Fibroblast of mammary gland (primary cell): ENCODE measurements at places on chromosomes 11 and 22.

DNA sequence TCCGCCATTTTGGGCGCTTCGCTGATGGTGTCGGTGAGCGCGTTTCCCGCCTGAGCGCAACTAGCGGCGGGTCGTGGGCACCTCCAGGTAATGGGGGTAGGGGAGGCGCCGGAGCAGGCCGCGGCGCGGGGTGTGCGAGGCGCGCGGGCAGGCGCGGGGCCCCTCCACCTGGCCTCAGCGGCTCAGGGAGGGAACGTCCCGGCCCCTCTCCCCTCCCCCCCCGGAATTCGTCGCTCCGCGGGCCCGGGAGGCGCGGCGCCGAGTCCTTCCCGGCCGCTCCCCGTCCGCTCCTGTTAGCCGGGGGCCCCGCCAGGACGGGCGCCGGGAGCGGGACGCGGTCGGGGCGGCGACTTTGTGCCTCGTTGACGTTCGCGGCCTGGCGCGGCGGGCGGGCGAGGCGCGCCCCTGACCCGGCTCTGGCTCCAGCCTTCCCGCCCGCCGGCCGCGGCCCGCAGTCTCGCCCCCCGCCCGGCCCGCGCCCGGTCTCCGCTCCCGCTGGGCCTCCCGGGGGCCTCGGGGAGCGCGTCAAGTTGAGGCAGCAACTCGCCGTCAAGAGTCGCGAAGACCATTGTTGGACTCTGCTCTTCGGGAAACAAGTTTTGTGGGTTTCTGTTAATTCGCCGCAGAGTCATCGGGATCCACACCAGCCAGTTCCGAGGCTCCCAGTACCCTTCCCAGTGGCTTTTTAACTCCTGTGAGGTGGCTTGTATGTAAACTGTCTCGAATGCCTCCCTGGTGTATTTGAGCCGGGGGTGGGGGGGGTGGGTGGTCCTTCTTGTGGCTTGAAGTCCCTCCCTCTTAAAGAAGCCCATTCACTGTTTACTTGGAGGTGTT lies at the start of gene PPP6R3:
PPP6R3 (plus strand) TSS at position 12 of the 834 bp plus-strand sequence. CDS start 76,913 bp downstream, outside the sequence.
- no peak for DNase-seq

- no peak for DNase-seq
Observed at GRCh38 chr22:39613549-39613921, 43.0 kb downstream of the CACNA1I start.

GRCh38 chr11:44579302-44579761 lies 13.9 kb downstream of the CD82 start:
- no peak for DNase-seq

DNA sequence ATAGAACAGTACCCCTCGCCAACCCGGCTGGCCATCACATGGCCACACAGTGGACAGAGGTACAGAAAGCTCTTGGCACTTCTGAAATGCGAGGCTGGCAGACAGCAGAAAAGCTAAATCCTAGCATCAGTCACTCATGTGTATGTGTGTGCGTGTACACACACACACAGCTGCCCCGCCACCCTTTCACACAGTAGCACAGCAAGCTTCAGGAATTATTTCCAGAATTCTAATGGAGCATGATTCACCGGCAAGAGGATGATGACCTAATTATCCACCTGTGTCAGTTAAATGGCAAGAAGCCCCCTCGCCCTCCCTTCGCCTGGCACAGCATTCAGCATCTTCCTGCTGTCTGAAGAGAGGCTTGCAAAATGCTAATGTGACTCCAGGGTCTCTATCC lies 336.0 kb downstream of the SHANK2 start:
- DNase-seq = no peak

DNA sequence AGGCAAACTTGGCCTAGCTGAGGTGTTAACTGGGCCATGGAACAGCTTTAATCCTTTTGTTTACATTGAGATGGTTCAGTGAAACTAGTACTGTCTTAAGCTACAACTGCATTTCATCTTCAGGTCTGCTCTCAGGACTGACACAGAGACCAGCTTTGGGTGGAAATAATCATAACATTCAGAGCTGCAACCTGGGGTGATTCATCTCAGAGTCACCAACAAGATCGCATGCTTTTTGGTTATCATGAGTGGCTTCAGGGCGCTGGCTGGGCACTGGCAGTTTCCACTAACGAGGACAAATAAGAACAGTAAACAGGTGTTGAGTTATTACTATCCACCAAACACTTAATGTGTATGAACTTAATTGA lies 60.9 kb upstream of the PAX6 start:
- DNase-seq = no peak

DNA sequence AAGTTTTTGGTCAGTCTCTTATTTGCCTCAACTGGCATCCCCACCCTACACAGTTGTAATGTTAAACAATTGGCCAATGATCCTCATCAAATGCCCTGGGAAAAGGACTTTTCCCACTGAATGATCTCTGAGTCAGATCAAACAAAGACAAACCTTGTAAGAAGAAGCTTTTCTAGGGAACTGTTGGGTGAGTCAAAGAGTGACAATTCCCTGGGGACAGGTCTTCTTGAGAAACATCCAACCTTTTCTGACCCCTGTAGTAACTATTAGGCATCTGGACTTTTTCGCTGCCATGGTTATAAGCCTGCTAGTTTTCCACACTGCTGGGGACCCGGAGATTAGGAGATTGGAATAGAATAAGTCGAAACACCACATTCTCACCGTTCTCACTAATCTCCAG lies 789.8 kb upstream of the API5 start:
- peak; percentile 68 for DNase-seq

GRCh38 chr11:57230791-57231538 lies 6.1 kb downstream of the APLNR start:
- peak; percentile 30 for DNase-seq

DNA sequence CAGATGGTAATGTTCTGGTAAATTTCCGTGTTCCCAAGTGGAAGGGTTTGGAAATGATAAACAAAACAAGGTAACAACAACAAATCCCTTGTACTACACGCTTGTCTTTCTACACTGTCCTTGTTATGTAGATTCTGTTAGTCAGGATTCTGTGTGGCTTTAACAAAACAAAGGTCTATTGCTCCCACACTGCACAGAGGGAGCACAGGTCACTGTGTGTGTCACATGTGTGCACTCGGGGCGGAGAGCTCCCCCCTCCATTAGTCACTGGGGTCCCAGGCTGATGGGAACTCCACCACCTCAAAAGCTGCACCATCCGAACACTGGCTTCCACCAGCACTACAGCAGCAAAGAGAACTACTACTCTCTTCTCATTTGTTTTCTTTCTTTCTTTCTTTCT lies 227.9 kb downstream of the NTM start:
- DNase-seq = no peak

DNA sequence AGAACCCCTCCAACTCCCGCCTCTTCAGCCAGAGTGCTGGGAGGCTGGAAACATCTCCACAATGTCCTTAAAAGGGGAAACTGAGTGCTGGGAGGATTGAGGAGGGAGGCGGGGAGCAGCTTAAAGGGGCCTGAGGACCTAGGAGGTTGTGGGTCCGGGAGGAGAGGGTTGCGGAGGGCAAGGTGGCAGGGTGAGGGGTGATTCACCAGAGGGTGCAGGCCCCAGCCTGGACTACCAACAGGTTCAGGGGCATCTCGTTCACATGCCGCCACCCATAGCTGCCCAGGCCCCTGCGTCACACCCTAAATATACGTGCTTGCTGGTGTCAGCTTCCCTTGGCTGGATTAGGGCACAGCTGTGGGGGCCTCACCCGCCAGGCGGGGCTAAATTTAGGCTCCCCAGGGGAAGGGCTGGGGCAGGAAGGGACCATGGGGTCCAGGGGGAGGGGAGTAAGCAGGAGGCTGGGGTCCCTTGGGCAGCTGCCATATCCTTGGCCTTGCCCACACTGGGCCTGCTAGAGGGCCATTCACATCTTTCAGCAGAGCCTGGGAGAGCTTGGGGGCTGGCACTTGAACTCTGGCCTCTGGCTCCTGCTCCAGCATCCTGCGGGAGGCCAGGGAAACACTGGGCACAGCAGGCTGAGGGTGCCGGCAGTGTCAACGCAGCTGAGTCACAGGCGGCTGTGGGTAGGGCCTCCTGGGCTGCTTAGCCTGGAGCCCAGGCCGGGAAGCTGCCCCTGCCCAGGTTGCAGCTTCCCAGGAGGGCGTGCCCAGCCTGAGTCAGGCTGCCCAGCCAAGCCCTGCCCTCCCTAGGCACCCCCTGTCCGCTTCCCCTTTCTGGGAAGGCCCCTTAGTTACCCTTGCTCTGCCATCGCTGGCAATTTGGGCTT lies 1.3 kb downstream of the EHBP1L1 start:
- peak; percentile 66 for DNase-seq

- no peak for DNase-seq
Observed at GRCh38 chr11:96275801-96276594, 67.0 kb downstream of the MAML2 start.

GRCh38 chr11:134230339-134230738 lies 5.9 kb downstream of the VPS26B start:
- DNase-seq = no peak

DNA sequence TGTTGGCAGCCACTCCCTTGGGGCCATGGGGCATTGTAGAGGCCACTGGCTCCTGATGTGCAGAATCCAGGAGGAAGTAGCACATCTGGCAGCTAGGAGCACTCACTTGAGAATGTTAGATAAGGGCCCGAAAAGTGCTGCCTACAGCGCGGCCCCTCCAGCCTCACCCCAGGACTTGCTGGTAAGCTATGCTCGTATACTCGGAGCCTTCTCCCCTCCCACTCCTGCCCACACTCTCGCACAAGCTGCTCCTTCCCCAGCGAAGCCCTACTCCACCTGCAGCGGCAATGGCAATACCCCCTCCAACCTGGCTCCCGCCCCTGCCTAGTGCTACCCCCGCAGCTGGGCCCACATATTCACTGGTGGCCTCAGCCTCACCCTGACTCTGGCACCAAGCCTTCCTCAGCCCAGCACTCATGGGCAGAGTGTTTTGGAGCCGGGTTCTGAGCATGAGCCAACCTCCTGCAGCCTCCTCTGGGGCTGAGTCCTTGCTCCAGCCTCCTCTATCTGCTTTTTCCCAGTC lies 47.7 kb downstream of the PDE2A start:
- no peak for DNase-seq

DNA sequence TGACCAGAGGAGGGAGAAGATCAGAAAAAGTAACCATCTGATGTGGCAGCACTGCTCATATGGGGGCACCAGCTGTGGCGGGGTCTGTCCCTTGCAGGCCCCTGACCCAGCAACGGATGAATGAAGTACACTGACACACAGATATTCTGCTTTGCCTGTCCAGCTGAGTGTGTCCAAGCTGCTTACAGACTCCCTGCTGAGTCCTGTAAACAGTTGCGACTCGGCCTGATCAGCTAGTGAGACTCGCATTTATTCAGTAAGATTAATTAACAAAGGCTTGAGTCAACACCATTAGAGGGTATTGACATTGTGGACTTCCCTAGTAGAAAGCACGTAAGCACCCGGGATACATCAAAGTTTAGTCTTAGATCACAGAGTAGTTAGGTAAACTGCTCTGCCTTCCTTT lies 15.3 kb upstream of the OR10D3 start:
- DNase-seq = no peak

GRCh38 chr22:30371981-30372380 lies 15.2 kb downstream of the CCDC157 start:
- DNase-seq = no peak

DNA sequence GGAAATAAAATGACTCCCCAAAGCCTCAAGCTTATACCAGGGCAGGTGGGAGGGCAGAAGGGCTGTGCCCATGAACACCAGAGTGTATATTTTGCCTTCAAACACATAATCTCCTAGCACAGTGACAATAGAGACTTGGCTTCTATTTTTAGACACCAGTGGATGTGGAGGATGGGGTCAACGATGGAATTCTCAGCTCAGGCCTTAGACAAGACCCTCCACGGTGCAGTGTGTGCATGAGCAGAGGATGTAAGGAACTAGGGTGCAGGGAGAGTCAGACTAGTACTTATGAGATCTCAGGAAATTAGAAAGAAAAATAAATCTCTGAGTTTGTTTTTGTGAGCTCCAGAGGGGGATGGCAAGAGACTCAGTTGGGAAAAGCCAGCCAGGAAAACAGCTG lies 113.6 kb upstream of the CADM1 start:
- DNase-seq = no peak

GRCh38 chr11:14386895-14387480 lies 28.0 kb upstream of the RRAS2 start:
- peak; percentile 68 for DNase-seq

DNA sequence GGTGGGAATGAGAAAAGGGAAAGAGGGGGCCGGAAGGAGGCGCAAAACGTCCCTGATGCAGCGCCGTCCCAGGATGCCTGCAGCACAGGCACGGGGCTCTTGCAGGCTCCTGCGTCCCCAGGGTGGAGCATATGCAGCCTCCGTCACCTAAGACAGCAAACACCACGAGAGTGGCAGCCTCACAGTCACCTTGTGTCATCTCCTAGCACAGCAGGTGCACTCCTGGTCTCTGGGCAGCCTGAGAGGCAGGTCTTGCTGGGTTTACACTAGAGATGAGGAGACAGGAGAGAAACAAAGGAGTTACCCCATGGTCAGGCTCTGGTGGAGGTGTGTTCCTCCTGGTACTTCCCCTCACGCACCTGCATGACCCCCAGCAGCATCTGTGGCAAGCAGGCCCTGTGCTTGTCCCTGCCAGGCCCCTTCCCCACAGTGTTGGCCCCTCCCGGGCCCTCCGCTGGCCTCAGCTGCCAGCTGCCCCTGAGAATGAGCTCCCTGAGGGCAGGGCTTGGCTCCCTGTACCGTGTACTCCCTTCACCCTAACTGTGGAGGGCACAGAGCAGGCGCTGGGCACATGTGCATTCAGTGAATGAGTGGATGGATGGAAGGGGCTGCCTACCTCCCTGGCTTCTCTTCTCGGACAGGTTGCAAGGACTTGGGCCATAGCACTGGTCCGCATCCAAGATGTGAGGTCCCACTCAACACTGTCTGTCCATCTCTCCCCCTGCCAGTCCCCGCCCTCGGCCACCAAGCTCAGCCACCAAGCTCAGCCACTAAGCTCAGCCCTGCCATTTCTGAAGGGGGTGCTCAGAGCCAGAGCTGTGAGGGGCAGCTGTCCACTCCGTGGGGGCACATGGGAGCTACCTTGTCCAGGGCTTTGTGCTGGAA lies 988.6 kb downstream of the BRD1 start:
- DNase-seq = no peak

GRCh38 chr11:11586465-11586864 lies 35.3 kb downstream of the GALNT18 start:
- DNase-seq = no peak

GRCh38 chr22:46070215-46070802 lies 80.0 kb upstream of the PPARA start:
- peak; percentile 68 for DNase-seq

- DNase-seq = peak; percentile 99
Observed at GRCh38 chr11:100876815-100877520, 189.9 kb downstream of the ARHGAP42 start.

DNA sequence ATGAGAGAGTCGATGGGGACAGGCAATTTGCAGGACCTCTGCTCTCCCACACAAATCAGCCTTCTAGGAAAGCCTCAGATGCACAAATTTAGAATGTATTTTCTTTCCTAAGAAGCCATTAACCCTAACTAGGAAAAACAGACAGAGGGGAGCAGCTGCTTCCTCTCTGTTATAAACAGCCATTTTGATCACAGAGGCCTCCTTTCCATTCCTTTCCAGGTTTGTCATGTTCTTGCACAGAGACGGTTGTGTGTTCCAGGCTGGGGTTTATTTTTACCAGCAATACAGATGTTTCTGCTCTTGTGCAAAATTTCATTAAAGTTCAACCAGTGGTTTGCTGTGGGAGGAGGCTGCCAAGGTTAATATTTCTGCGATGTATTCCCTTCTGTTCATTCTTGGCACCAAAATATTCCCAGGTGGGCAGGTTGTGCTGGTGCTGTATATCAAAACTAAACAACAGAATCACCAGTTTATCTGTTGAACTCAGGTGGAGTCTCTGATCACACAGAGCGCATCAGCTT lies 90.2 kb downstream of the NAV2 start:
- DNase-seq = no peak

- no peak for DNase-seq
Observed at GRCh38 chr22:20441631-20442484, 4.2 kb upstream of the SCARF2 start.

- no peak for DNase-seq
Observed at GRCh38 chr11:118641397-118642019, 34.1 kb downstream of the PHLDB1 start.
